Osteoblast (primary cell): ENCODE measurements at places on chromosomes 1 and 21. TPM values are rescaled to one million over a fixed set of nuclear protein-coding genes. Genes with fewer than 3 reads are reported as not detected.

MCOLN3 gene
- total RNA-seq, result 4.0 and 4.7 TPM in 2 replicates

OR10K2 gene
- not detected in 2 replicates for total RNA-seq

SLC30A1 gene
- 39.5 and 49.9 TPM in 2 replicates for total RNA-seq

ANXA9 gene
- under 0.01 TPM in 2 replicates for total RNA-seq

TRIM67 gene
- 0.29 and 0.36 TPM in 2 replicates for total RNA-seq

APOBEC4 gene
- total RNA-seq, result under 0.01 TPM in 1 of 2 replicates, not detected in the other

FNDC5 gene
- 0.36 TPM in 1 of 2 replicates, not detected in the other for total RNA-seq

SHISA4 gene
- total RNA-seq, result 25.3 and 27.1 TPM in 2 replicates

KCNJ6 gene
- under 0.01 and 0.36 TPM in 2 replicates for total RNA-seq

VHLL gene
- total RNA-seq, result not detected in 2 replicates

ALPL gene
- total RNA-seq, result 7.1 and 8.0 TPM in 2 replicates
